Hepatocyte (in vitro differentiated cells): ENCODE measurements at places on chromosomes 7 and 10. TPM values are rescaled to one million over a fixed set of nuclear protein-coding genes. Genes with fewer than 3 reads are reported as not detected.

GRCh38 chr7:19972876-19973275, 199.5 kb upstream of the TMEM196 start:
- H3K36me3 ChIP-seq, result no peaks in the 10 kb centered on the region
- H3K27me3 ChIP-seq, result no peaks in the 10 kb centered on the region
- H3K27ac ChIP-seq, result no peak overlapping the region
- H3K4me3 ChIP-seq, result no peak overlapping the region

DNA sequence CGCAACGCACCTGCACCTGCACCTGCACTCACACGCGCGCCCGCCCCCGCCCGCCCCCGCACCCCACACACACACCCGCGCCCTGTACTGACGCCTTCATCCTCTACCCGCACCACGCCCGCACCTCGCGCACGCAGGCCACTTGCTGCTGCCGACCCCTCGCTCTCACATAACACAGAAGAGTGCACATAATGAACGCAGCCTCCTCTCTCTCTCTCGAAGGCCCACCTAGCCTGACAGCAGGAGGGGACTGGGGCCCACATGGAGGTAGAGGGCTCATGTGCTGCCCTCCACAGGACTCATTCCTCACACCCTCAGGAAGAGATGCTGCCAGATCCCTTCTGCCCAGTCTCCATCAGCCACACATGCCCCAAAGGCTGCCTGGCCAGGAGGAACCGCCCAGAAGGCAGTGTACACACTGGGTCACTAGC, 432 bp upstream of the CAMK2B start:
- no peaks in the 10 kb centered on the region for H3K4me1 ChIP-seq
- DNase-seq, result no peak
- H3K4me3 ChIP-seq, result no peak overlapping the region
- H3K27ac ChIP-seq, result no peak overlapping the region
- no peaks in the 10 kb centered on the region for H3K36me3 ChIP-seq
- H3K27me3 ChIP-seq, result peaks cover 46% of the 10 kb centered on the region

DNA sequence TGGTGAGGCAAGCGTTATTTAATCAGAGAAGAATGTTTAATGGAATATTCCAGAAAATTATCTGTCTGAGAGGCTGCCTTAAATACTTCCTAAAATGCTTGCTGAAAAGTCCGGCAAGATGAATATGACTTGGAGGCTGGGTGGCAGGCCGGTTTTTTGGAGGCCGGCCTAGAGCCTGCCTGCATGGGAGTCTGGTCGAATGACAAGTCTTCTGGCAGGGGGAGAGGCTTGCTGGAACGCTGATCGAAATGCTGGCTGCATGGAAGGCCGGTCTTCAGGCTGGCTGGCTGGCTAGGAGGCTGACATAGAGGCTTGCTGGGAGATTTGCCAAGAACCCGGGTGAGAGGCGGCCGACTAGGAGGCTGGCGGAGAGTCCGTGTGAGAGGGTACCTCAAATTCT, 135.7 kb downstream of the OR13A1 start:
- no peaks in the 10 kb centered on the region for H3K27me3 ChIP-seq
- no peaks in the 10 kb centered on the region for H3K4me1 ChIP-seq
- H3K4me3 ChIP-seq, result no peak overlapping the region

DNA sequence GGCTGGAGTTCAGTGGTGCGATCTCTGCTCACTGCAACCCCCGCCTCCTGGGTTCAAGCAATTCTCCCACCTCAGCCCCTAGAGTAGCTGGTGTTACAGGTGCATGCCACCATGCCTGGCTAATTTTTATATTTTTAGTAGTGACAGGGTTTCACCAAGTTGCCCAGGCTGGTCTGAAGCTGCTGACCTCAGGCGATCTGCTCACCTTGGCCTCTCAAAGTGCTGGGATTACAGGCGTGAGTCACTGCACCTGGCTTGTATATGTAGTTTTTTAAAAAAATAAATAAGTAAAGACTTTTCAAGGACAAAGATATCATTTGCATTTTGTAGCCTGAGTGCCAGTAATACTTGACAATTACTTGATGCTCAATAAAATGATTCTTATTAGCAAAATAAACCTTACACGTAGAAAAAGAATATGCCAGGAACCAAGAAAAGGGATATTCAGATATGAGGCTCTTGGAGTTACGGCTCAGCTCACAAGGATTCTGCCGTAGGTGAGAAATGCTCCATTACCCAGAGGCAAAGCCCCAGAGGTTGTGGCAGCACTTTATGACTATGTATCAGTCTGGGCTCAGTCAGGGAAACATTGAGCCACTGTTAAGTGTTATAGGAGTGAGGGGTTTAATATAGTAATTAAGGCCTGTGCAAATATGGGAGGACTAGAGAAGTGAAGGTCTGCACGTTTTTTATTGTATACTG, 98.5 kb downstream of the TPST1 start:
- peaks cover 51% of the 10 kb centered on the region for H3K4me1 ChIP-seq
- no peaks in the 10 kb centered on the region for H3K27me3 ChIP-seq
- no peak overlapping the region for H3K4me3 ChIP-seq
- DNase-seq, result no peak

DNA sequence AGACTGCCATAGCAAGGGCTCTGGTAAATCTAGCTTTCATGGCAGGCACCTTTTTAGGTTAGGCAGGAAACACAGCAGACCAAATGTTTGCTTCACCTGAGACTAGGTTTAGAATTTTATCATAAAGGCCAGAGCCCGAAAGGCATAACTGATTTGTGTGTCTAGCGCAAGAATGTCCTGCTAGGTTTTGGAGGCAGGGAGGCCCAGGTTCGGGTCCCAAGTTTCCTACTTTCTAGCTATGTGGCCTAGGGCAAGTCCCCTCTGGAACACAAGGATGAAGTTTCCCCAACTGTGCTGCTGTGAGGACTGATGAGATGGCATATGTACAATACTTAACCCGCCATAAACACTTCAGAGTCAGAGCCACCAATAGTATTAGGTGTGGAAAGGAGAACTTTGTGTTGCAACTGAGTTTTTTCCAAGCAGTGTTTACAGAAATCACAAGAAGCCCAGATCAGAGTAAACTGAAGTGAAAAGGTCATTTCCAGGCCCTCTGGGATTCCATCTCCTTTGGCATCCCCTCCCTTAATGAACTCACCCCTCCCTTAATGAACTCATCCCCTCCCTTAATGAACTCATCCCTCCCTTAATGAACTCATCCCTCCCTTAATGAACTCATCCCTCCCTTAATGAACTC, 244.9 kb downstream of the SKAP2 start:
- H3K36me3 ChIP-seq, result no peaks in the 10 kb centered on the region
- no peak overlapping the region for H3K4me3 ChIP-seq
- no peaks in the 10 kb centered on the region for H3K4me1 ChIP-seq
- no peak for DNase-seq

DNA sequence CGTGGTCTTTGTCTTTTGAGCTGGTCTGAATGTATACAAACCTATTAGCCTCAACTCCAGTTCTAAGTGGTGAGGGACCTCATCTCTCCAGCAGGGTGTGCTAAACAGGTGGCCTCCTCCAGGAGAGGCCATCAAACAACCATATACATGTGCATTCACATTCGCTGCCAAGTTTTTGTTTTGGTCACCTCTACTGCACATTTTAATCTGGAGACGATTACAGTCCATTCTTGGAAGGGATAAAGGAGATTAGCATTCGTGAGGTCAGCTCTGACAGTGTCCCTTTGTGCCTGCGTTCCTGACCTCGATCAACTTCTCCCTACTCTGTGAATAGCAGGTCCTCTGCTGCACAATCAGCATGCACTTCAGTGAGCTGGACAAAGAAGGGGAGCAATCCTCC, 60.8 kb downstream of the RHOBTB1 start:
- no peak overlapping the region for H3K4me3 ChIP-seq
- H3K36me3 ChIP-seq, result no peaks in the 10 kb centered on the region
- no peaks in the 10 kb centered on the region for H3K4me1 ChIP-seq

DNA sequence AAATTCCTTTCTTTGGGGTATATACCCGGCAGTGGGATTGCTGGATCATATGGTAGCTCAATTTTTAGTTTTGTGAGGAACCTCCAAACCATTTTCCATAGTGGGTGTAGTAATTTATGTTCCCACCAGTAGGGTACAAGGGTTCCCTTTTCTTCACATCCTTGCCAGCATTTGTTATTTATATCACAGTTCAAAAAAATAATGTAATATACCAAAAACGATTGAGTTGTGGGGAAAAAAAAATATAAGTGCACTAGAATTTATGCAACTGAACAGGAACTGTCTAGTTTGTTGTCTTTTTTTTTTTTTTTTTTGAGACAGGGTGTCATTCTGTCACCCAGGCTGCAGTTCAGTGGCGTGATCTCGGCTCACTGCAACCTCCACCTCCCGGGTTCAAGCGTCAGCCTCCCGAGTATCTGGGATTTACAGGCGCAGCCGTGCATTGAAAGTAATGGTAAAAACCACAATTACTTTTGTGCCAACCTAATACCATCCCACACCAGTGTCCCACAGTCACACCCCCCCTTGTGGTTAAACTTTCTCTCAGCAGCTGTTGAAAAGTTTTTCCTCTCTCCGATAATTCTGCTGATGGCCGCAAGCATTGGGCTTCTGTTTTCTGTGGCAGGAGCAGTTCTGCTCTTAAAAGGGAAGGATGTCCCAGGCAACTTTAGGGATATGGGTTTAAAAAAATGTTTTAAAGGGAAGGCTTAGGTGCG, 6.8 kb upstream of the LAT2 start:
- H3K27me3 ChIP-seq, result no peaks in the 10 kb centered on the region
- no peak overlapping the region for H3K27ac ChIP-seq
- no peaks in the 10 kb centered on the region for H3K4me1 ChIP-seq
- H3K36me3 ChIP-seq, result no peaks in the 10 kb centered on the region
- peak; percentile 56 for DNase-seq

GRCh38 chr7:98551611-98552273, 65.3 kb upstream of the NPTX2 start:
- no peak overlapping the region for H3K4me3 ChIP-seq
- peaks cover 14% of the 10 kb centered on the region for H3K4me1 ChIP-seq
- H3K36me3 ChIP-seq, result no peaks in the 10 kb centered on the region
- peak; percentile 57 for DNase-seq
- H3K27ac ChIP-seq, result peak overlapping the region; percentile 58
- H3K27me3 ChIP-seq, result no peaks in the 10 kb centered on the region

Gene OR6B1
- not detected in 2 replicates for total RNA-seq

DNA sequence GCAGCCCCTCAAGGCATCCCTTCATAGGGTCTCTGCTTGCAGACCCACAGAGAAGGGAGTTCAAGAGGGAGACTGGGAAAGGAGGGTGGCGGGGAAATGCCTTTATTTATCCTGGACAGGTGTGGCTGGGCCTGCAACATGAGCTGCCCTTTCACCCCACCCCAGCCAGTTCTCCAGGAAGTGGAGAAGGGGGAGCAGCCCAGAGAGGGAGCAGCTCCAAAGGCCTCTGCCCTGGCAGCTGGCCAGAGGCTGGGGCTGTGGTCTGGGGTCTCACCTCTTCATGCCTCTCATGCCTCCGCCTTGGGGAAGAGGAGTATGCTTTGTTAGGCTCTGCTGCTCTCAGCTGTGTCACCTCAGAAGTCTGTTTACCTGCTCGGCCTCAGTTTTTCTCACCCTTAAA, 3.1 kb downstream of the LDB3 start:
- H3K27me3 ChIP-seq, result no peaks in the 10 kb centered on the region
- H3K36me3 ChIP-seq, result no peaks in the 10 kb centered on the region
- no peak for DNase-seq
- no peak overlapping the region for H3K27ac ChIP-seq
- peaks cover 25% of the 10 kb centered on the region for H3K4me1 ChIP-seq
